ENCODE measurements at places on chromosomes 2 and 18.

DNA sequence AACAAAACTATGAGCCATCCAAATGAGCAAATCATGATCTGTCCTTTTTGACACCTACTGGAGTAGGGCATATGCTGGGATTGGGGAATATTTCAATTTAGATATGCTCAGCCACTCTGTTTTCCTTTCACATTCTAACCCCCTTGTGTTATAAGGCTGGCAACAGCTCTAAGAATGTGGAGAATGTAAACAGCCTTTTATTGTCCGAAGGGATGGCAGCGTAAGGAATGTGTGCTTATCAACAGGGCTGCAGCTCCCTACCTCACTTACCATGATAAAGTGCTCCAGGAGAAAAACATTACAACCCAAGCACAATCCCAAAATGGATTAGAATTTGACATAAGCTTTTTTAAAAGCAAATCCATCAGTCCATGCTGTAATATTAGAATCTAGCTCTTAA is 2.2 kb downstream of the NXPH2 start:
- H3K27ac ChIP-seq, result peak overlapping the region; percentile 12
- no peak for DNase-seq
- H3K4me3 ChIP-seq, result peak overlapping the region; percentile 83
- peaks cover 36% of the 10 kb centered on the region for H3K4me1 ChIP-seq
- peaks cover 41% of the 10 kb centered on the region for H3K27me3 ChIP-seq

- H3K4me1 ChIP-seq, result peaks cover 28% of the 10 kb centered on the region
- H3K4me3 ChIP-seq, result no peak overlapping the region
- H3K36me3 ChIP-seq, result peaks cover 18% of the 10 kb centered on the region
- no peak for DNase-seq
- no peaks in the 10 kb centered on the region for H3K27me3 ChIP-seq
Measured at GRCh38 chr2:159034713-159035112, 66.3 kb downstream of the TANC1 start.

DNA sequence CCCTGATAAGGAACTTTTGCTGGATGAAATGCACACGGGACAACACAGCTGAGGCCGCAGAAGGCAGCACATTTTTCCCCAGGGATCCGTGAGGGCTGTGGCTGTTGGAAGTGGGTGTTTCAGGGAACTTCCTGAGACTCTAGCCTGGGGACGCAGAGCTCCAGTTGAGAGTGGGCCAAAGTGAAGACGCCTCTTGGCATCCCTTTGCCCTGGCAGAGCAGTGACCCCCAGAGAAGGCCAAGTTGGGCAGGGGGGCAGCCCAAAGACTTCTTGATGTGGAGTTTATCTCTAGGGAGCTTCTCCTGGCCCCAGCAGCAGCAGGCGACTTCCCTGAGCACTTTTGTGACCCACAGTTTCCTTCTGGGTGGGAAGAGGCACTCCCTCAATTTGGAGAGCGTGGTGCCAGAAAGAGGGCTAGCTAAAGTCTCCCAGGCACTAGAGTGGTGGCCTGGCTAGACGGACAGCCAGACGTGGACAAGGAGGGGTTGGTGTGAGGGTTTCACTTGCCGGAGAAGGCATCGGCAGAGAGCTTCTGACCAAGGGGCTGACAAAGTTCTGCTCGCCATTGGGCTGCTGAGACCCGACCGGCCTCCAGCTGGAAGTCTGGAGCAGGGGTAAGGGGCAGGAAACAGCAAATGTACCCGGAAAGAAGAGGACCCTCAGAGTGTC is 108.8 kb downstream of the ACKR3 start:
- peaks cover 23% of the 10 kb centered on the region for H3K27me3 ChIP-seq
- no peak for DNase-seq
- no peaks in the 10 kb centered on the region for H3K36me3 ChIP-seq
- H3K4me1 ChIP-seq, result no peaks in the 10 kb centered on the region
- no peak overlapping the region for H3K4me3 ChIP-seq

DNA sequence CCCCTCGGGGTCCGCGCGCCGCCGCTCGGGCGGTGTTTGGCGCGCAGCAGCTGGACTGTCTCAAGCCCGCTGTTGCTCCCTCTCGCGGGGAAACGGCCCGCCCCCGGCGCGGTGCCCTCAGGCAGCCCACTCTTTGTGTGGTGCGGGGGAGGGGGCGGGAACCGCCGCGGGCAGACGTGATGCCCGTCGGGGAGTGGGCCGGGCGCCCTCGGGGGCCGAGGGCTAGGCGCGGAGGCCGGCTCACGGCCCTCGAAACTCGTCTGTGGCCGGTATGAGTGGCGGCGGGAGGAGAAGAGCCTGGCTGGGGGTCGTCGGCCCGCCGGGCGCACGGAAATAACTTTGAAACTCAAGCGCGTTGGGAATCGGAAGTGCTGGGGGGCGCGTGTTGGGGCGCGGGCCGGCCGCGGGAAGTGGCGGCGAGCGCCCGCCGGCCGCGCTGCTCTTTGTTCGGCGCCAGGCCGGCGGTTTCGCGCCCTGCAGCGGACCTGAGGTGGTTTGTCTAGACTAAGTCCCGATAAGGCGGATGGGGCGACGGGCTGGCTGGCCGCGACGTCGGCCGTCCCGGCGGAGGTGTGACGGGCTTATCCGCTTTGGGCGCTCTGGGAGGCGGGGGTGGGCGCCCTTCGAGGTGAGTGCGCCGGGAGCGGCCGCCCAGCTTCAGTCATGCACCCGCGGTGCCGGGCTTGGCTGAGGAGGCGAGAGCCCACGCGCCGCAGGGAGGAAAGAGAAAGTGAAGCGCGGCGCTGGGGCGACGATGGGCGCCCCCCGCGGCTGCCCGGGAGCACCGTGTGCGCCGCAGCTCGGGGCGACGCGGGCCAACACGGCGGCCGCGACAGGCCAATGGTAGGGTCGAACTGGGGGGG is 679 bp downstream of the PTMA start:
- peak overlapping the region; percentile 100 for H3K27ac ChIP-seq
- H3K4me1 ChIP-seq, result peaks cover 18% of the 10 kb centered on the region
- peak overlapping the region; percentile 99 for H3K4me3 ChIP-seq

DNA sequence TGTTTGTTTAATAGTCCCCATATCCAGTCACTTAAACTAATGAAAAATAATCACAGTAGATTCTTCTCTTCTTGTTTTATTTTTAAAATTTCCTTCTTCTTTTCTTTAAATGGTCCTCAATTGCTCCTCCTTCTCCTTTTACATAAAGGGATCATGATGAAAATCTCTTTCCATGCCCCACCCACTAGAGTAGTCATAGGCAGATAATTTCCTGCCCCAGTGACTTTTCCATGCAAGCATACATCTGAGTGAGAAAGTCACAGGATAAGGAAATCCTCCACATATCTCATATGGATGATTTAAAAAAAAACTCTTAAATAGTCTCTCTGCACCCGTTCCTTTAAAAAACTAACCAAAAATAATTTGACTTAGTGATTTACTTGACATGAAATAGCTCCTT is 552.3 kb upstream of the SETBP1 start:
- H3K27me3 ChIP-seq, result no peaks in the 10 kb centered on the region
- no peak for DNase-seq
- no peaks in the 10 kb centered on the region for H3K36me3 ChIP-seq
- no peak overlapping the region for H3K27ac ChIP-seq
- H3K4me3 ChIP-seq, result no peak overlapping the region

Data from progenitor cell of endocrine pancreas (in vitro differentiated cells).